Urinary bladder (tissue), 4 donors: ENCODE measurements at places on chromosomes 7 and 10.

GRCh38 chr7:142647749-142648148, 101.5 kb upstream of the PRSS1 start:
- DNase-seq = no peak

DNA sequence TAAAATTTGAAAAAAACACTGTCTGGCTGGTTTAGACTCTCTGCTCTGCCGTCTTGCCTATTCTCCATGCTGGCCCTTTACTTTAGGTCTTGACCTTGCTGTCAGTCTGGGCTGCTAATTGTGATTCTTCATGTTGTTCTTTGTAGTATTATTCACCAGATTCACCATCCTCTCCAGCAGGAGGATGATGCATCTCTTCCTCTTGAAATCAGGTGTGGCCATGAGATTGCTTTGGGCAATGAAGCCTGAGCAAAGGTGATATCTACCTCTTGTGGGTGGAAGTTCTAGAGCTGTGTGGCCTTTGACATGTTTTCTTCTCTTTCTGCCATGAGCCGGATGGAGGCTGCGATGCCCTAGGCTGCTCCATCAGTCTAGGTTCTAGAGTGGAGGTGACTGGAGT, 51.3 kb upstream of the ITPRID1 start:
- DNase-seq = no peak

DNA sequence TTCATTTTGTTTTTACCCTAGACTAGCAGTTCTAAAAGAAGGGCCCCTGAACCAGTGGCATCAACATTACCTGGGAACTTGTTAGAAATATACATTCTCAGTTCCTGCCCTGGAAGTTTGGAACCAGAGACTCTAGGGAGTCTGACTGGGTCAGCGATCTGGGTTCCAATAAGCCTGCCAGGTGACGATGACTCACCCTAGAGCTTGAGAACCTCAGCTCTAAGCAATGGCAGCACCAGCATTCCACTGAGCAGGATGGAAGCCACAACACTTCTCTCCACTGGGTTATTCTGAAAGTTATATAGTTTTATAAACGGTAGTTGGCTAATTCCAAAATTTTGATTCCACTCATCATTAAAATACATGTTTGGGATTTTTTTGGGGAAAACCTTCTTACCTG, 97.0 kb upstream of the AMPH start:
- no peak for DNase-seq

DNA sequence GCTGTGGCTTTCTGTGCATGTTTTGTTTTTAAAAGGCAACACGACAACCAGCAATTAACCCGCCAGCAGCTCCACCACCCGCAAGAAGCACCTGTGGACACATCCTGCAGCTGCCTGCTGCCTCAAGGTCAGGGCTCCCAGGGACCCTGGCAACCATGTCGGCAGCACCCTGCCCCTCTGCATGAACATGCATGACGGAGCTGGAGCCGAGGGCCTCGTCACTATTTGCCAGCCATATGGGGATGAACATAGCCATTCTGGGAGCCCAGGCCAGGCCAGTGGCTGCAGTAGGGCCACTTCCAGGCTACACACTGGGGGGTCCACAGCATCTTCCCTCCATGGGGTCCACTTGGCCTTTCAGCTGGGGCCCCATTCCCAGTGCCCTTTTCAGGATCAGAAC, 52.9 kb downstream of the CAMK2B start:
- DNase-seq = no peak

- DNase-seq = no peak
Measured at GRCh38 chr7:25361863-25362262, 133.6 kb upstream of the NPVF start.

DNA sequence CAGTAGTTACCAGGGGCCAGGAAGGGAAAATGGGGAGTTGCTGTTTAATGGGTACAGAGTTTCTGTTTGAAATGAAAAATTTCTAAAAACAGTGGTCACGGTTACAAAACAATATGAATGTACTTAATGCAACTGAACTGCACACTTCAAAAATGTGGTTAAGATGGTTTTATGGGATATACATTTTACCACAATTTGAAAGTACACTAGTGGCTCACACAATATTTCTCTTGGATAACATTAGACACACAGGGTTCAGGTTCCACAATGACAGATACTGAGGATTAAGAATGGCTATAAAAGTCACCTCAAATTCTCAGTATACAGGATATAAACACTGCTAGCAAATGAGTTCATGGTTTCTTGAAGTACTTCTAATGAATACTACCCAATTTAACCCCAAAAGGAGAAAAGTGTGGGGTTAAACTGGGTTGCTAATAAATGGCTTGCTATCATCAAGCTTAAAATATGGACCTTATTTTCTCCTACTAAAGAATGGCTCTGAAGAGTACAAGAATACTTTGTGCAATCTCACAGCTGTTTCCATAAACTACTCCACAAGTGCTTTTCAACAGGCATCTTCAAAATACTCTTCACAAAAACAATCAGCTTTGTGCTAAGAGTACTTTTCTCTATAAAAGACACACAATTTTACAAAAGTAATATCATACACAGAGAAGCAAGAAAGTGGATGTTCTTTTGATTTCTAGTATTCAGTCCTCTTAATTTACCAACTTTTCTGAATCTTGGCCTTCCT, 92.9 kb downstream of the SRPK2 start:
- DNase-seq = no peak

DNA sequence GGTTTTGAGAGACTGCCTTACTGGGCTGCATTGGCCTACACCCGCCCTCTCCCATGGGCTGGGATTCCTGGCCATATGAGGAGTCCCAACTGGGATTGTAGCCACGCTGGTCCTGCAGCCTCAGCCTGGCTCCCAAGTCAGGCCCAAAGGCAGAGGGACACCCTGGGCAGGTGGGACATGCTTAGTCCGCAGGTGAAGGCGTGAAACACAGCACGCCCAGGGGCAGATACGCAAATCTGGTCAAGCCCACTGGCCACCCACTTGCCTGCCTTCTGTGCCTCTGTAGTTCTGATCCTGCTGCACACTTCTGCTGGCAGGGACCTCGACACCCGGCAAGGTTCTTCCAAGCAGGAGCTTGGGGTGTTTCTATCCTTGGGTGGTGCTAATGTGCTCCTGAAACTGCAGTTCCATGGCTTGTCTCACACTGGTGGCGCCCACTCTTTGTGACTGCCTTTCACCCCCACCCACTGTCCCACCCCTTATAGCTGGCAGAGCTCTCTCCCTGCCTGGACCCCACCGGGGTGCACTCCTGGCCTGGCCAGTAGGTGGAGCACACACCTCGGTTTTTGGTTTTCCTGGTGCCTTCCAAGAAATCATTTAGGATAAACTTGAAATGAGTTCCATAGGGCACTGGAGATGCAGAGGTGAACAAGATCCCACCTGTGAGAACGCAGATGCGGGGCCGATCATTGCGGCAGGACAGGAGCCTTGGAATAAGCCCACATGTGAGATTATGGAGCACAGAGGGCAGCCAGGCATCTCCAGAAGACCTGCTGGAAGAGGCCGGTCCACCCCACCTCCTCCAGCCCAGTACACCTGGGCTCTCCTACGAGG, 47.9 kb downstream of the MKI67 start:
- DNase-seq = no peak

DNA sequence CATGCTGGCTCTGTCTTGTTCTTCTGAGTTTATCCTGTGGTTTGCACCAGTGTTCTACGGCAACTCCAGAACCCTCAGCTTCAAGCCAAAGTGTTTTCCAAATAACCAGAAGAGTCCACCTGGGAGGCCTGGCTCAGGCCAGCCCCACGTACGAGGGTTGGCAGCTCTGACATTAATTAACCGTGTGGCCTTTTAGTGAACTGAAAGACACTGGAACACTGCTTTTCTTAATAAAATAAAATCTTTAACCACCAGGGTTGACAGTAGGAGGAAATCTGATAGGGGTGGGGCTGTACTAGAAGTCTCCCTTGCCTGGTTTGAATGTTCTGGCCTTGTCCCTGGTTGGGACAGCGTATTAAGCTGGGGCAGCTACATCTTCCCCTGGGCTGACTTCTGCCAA, 64.9 kb downstream of the SYPL1 start:
- DNase-seq = no peak

- DNase-seq = no peak
Measured at GRCh38 chr7:26506196-26506595, 214.5 kb downstream of the SNX10 start.

GRCh38 chr10:75542906-75543305, 111.5 kb downstream of the LRMDA start:
- peak; percentile 14 for DNase-seq

- DNase-seq = no peak
Measured at GRCh38 chr7:23490357-23491135, 20.3 kb upstream of the IGF2BP3 start.

DNA sequence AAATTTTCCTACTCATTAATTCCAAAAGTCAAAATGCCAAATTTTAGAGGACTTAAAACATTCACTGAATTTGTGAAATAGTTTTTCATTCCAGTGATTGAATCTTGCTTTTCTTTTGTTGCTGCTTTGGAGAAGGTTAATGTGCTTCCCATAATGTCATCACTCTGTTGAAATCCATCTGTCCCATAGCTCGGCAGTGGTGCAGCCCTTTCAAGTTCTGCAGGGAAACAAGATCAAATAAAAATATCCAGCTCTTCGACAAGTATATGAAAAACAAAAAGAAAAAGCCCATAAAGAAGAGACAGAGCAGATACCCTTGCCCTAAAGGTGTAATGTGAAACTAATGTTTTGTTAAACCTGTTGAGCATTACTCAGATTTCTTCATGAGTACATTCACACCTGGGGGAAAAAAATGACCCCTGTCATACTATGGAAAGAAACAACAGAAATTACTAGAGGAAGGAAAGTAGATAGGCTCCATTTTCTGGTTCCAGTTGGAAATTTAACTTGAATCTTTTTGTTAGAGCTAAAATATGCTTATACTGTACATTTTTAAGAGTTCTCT, 35.1 kb downstream of the AGR3 start:
- no peak for DNase-seq

DNA sequence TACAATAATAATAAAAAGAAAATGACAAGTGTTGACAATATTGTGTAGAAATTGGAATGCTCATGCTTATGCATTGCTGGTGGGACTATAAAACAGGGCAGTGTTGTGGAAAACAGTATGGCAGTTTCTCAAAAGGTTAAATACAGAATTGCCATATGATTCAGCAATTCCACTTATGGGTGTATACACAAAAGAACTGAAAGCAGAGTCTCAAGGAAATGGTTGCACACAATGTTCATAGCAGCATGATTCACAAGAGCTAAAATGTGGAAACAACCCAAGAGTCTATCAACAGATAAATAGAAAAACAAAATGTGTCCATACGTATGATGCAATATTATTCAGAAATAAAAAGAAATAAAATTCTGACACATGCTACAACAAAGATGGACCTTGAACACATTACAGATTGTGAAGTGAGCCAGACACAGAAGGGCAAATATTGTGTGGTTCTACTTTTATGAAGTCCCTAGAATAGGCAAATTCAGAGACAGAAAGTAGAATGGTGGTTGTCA, 64.8 kb upstream of the GRM8 start:
- DNase-seq = no peak

DNA sequence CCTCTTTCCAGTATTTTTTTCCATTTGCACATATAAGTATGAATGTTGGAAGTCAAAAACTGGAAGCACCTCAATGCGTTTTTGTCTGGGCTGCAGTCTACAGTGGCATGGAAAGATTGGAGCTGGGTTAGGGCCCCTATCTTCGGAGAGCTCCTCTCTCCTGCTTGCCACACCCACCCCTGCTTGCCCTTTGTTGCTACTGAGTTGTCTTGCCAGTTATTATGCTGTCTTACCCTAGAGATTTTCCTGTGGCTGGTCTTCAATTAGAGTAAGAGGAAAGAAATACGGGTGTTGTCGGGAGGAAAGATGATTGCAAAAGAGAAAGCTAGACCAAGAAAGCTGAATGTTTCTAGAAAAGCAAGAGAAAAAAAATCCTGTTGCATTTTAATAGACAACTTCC, 228.9 kb upstream of the CELF2 start:
- no peak for DNase-seq

DNA sequence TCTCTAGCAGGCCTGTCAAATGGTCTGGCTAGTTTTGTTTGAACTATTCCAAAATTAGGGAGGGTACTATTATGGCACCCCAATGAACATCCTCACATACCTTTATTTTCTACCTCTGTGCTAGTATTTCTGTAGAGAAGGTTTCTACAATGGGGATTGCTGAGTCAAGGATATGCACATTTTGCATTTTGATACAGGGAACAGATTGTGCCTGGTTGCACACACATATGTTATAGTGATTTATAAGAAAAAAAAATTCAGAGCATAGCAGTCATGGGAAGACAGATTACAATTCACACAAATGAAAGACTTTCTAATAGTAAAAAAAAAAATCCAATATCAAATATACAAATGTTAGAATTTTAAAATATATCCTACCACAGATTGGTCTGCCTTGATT, 14.1 kb upstream of the NRBF2 start:
- no peak for DNase-seq

DNA sequence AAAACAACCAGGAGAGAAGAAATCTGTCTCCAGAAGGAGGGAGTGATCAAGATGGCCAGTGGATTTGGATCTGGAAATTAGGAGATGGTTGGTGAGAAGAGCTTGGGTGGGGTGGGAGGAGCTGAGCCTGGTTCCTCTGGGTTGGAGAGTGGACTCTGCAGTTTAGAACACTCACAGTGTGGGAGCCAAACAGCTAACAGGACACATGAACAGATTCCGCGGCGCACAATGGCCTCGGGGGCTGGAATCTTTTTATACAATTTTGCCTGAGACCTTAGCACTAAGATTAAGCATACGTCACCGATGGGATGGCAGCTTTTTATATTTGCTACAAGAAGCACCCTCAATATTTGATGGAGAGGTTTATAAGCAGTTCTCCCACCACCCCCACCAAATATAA, 2.9 kb downstream of the ECHDC3 start:
- no peak for DNase-seq

- no peak for DNase-seq
Measured at GRCh38 chr10:110005719-110006118, 2.1 kb upstream of the ADD3 start.

GRCh38 chr7:150412518-150413488, 33.7 kb downstream of the ZNF775 start:
- no peak for DNase-seq

DNA sequence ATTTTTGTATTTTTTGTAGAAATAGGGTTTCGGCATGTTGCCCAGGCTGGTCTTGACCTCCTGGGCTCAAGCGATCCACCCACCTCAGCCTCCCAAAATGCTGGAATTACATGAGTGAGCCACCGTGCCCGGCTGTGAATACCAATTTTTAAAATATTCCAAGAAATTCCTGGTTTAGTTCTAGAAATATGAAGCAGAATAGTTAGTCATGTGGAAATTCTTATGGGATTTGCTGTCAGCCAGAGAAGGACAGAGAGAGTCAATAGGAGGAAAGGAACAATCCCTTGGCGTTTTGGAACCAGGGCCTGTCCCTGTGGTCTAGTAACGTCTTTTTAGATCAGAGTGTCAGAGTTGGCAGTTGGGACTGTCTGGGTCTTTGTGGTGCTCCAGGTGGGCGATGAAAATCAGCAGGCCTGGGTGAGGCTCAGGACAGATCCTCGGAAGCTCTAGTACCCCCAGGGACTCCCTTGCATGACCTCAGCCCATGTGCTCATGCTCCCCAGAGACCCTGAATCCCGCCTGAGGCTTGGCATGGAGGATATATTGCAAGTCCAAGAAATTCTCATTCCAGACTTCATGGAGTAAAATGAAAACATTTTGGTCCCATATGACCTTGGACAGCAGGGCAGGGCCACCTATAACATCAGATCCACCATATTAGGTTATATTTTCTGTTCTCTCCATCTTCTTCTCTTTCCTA, 7.8 kb downstream of the NODAL start:
- no peak for DNase-seq

- no peak for DNase-seq
Measured at GRCh38 chr10:63707254-63707910, 186.2 kb downstream of the REEP3 start.

- DNase-seq = no peak
Measured at GRCh38 chr10:124003481-124003870, 89.9 kb downstream of the CHST15 start.

- no peak for DNase-seq
Measured at GRCh38 chr7:28942168-28942567, 16.0 kb downstream of the TRIL start.
